Stimulated activated CD8-positive, alpha-beta memory T cell treated with anti-CD3 and anti-CD28 coated beads, Interleukin-2, amount 100 ng/mL, for 1 hour (primary cell): ENCODE measurements at places on chromosomes 2 and 18.

GRCh38 chr18:10205151-10205550 is 249.3 kb upstream of the APCDD1 start:
- DNase-seq, result no peak

DNA sequence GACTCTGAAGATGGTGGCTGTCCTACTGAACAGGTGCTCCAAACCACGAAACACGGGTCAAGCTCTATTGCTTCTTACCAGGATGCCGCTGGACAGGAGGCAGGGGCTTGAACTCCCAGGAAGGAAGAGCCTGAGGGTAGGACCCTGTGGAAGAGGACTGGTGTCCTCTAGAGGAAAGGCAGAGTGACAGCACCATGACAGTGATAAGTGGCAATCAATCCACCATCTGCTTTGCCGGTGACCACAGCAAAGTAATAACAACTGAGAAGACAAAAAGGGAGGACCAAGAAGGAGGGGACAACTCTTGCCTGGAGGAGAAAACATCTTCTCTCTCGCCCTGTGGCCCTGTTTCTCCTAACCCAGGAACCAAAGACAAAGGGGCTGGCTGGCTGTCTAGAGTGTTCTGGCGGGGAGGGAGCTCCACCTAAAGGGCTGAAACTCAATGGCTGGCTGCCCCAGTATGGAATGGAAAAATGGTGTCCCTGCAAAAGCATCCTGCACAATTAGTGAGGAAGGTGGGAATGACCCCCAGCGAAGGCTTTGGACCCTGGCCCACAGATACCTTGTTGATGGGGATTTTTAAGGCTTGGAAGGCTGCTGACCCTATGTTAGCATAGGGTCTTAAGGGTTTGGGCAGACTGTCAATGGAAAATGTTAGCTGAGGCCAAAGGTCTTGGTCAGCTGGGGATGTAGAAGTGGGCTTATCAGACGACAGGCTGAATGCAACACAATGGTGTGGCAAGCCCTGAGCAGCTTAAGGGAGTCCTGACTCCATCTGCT is 35.4 kb downstream of the PROC start:
- no peak for DNase-seq

- no peak for DNase-seq
These were observed 82.0 kb downstream of the STK39 start for GRCh38 chr2:168165397-168165796.

DNA sequence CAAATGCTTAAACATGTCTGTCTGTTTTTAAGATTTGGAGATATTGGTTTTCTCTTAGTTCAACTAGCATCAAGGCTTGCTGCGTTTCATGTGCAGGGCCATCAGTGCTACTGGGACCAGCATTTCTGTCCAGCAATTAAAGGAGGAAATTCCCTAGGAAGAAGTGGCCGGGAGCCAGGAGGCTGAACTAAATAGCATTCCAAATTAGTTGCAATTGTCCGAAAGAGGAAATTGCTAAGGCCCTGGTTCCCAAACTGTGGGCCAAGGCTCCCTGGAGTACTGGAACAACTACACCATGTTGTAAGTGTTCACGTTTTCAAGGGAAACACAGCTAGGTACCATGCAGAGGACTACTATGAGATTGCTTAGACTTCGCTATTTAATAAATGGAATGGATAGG is 257.9 kb downstream of the PTPRM start:
- no peak for DNase-seq

- no peak for DNase-seq
These were observed 53.3 kb upstream of the SLC5A7 start for GRCh38 chr2:107932979-107933378.

GRCh38 chr2:50344509-50345106 is 687.3 kb downstream of the NRXN1 start:
- DNase-seq, result no peak
